ENCODE measurements at places on chromosomes 7 and 10. TPM values are rescaled to one million over a fixed set of nuclear protein-coding genes. Genes with fewer than 3 reads are reported as not detected.

DNA sequence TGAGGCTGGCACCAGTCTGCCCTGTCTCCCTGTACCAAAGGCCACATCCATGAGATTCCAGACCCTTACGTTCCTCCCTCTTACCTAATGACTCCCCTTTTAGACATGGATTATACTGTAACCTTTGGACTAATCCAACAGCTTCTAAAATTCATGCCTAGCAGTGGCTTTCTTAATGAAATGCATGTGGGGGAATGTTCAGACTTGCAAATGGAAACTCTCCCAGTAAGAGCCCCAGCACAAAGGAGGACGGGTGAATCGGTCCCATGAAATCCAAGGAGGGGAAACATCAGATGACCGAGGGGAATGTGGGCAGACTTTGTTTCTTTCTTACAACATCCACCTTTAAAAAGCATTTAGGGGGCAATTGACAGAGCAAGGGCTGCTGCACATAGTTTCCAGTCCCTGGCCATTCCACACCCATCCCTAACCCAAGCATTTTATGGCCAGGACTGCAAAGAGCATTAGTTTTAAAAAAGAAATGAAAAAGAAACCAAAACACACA lies 71.5 kb downstream of the COL13A1 start:
- no peaks in the 10 kb centered on the region for H3K27me3 ChIP-seq
- no peak overlapping the region for H3K4me3 ChIP-seq
- H3K27ac ChIP-seq: no peak overlapping the region
- H3K4me1 ChIP-seq: no peaks in the 10 kb centered on the region

- H3K27me3 ChIP-seq: no peaks in the 10 kb centered on the region
- no peaks in the 10 kb centered on the region for H3K36me3 ChIP-seq
- no peak overlapping the region for H3K27ac ChIP-seq
- DNase-seq: no peak
- H3K4me1 ChIP-seq: no peaks in the 10 kb centered on the region
These were observed 47.1 kb downstream of the COL17A1 start for GRCh38 chr10:104038537-104038936.

DNA sequence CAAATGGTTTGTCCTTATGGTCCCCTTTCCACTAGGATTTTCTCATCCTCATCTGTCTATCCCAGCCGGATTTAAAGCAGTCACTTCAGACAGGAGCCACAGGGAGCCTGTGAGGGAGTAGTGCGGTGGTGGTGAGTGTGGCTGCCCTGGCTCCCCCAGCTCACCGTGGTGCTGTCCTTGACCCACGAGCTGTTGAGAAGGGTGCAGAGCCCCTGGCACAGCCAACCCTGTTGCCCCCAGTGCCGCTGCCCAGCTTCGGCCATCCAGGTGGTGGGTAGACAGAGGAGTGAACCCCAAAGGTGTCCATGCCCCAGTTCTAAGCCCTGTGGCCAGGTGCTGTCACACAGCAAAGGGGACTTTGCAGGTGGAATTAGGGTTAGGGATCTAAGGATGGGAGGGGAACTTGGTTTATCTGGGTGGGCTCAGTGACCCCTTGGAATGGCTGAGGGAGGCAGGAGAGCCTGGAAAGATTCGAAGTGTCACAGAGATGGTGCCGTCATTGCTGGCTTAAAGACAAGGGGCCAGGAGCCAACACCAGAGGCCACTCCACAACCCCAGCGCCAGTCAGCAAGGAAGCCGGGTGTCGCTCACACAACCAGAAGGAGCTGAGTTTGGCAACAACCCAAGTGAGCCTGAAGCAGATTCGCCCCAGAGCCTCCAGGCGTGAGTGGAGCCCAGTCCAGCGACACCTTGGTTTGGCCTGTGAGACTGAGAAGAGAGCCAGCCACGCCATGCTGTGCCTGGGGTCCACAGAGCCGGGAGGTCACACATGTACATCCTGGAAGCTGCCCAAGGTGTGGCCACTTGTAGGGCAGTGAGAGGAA lies 142.4 kb downstream of the ADCY1 start:
- H3K4me3 ChIP-seq: no peak overlapping the region
- H3K4me1 ChIP-seq: no peaks in the 10 kb centered on the region
- no peak for DNase-seq
- no peaks in the 10 kb centered on the region for H3K36me3 ChIP-seq

The FAS gene
- 69.3 TPM for total RNA-seq

DNA sequence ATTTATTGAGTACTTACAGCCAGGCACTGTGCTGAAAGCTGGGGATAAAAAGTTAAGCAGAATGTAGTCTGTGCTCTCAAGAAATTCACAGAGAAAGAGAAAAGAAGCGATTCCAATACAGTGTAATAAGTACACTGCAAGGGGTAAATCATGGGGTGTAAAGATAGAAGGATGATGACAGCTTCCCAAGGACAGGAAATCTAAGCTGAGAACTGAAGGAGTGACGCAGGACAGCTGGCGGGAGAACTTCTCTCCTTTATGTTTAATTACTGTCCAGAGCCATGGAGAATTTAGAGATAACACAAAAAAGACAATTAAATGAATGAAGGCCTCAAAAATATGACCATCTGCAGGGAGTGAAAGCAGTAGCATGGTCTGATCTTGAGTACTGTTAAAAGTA lies 34.8 kb downstream of the C7orf33 start:
- H3K27ac ChIP-seq: no peak overlapping the region
- H3K4me1 ChIP-seq: peaks cover 61% of the 10 kb centered on the region
- peaks cover 2% of the 10 kb centered on the region for H3K27me3 ChIP-seq
- no peak for DNase-seq

The ARHGEF5 gene
- 15.4 TPM for total RNA-seq

DNA sequence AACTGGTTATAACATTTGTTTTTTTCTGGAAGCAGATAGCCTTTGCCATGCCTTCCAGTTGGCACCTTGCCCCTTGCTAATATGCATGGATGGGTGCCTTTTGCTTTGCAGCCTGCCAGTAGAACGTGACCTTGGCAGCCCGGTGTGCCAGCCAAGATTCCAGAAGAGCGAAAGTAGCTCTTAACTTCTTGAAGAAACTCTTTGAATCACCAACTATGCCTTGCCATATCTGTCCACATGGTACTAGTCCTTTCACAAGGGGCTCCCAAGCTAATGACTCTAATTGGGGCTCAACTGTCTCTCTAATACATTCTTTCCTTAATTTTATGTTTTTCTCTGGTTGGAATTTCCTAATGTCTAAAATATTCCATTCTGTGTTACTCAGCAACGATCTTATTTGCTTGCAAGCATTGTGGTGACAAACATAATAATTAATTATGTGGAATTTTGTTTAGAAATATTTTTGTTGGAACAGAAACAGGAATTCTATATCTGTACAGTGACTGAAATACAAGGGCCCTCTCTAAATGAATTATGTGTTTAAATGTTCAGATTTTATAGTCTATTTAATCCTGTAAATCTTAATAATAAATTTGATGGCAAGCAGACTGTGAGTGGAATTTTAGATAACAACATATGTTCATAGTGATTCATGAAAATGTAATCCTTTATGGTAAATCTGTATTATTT lies 45.8 kb downstream of the HDAC9 start:
- no peak overlapping the region for H3K27ac ChIP-seq
- H3K27me3 ChIP-seq: peaks cover 3% of the 10 kb centered on the region
- no peak for DNase-seq
- H3K36me3 ChIP-seq: no peaks in the 10 kb centered on the region
- H3K4me3 ChIP-seq: no peak overlapping the region

GRCh38 chr10:61153771-61154170 lies 209.8 kb upstream of the RHOBTB1 start:
- H3K4me1 ChIP-seq: no peaks in the 10 kb centered on the region
- H3K4me3 ChIP-seq: no peak overlapping the region
- no peaks in the 10 kb centered on the region for H3K36me3 ChIP-seq
- no peak for DNase-seq
- peaks cover 4% of the 10 kb centered on the region for H3K27me3 ChIP-seq

DNA sequence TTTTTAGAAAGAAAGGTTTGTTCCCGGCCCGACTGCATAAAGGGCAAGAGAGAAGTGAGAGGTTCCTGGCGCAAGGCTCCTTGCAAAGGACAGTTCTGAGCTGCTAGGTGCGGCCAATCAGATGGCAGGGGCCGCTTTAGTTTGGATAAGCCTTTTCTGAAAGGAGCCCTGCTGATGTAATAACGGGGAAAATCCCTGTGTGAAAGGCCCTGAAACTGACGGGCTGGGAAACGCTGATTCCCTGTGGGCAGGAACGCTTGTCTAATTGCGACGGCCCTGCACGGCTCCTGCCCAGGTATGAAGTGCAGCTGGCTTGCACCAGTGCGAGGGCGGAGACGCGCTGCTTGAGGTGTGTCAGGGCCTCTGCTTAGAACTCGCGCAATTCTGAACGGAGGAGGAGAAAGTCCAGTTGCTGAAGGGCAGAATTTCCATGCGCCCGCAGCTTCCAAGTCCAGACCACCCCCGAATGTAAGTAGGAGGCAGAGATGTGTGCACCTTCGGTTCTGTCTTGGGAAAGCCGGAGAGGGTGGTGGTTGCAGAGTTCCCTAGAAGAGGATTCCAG lies 30.5 kb downstream of the TACC2 start:
- peaks cover 10% of the 10 kb centered on the region for H3K27me3 ChIP-seq
- H3K4me1 ChIP-seq: no peaks in the 10 kb centered on the region
- H3K27ac ChIP-seq: no peak overlapping the region
- H3K4me3 ChIP-seq: no peak overlapping the region
- DNase-seq: no peak
